Activated naive CD4-positive, alpha-beta T cell treated with anti-CD3 and anti-CD28 coated beads, Interleukin-2, amount 10 ng/mL, durations not matched to agents 7 days and 5 days (primary cell): ENCODE measurements at places on chromosomes 6 and 20.

DNA sequence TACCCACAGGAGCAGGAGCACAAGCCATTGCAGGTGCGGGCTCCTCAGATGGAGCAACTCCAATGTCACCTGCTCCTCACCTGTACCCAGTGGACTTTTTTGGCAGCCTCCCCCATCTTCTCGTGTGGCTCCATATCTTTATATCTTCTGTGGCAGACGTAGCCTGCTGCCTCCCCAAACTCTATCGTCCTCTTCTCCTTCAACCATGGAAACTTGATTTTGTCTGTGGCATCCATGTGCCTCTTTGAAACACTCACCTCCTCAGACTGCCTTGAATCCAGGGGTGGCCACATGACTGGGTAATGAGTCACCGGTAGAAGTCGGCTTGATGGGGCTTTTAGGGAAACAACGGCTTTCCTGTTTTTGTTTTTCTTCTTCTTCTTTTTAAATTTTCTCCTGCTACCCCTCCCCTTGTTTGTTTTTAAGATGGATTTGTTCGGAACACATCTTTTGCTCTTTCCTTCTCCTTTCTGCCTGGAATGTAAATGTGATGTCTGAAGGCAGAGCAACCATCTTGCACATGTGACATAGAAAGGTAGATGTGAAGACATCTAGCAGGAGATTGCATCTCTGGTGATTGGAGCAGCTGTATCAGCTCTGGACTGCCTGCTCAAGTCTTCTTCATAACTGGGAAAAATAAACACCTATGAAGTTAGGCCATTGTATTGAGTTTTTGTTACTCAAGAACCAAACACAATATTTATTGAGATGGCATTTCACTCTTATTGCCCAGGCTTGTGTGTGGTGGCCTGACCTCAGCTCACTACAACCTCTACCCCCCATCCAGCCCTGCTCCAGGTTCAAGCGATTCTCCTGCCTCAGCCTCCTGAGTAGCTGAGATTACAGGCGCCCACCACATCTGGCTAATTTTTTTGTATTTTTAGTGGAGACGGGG lies 69.9 kb upstream of the DDR1 start:
- peak; percentile 58 for DNase-seq

DNA sequence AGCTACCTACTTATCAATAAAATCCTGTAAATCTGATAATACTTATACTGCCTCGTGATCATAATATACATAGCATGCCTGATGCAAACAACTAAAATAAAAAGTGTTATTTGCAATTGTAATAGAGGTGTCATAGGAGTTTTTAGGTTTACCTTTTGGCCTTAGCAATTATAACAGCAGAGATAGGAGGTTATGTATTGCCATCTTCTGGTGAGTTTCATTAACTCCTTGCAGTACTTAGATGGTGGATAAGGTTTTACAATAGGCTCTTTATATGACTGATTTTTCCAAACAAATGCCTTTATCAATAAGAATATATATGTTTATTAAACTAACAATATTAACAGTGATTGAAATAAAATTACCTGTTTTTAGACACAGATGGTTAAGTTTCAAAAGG lies 27.8 kb upstream of the MYCT1 start:
- no peak for DNase-seq

DNA sequence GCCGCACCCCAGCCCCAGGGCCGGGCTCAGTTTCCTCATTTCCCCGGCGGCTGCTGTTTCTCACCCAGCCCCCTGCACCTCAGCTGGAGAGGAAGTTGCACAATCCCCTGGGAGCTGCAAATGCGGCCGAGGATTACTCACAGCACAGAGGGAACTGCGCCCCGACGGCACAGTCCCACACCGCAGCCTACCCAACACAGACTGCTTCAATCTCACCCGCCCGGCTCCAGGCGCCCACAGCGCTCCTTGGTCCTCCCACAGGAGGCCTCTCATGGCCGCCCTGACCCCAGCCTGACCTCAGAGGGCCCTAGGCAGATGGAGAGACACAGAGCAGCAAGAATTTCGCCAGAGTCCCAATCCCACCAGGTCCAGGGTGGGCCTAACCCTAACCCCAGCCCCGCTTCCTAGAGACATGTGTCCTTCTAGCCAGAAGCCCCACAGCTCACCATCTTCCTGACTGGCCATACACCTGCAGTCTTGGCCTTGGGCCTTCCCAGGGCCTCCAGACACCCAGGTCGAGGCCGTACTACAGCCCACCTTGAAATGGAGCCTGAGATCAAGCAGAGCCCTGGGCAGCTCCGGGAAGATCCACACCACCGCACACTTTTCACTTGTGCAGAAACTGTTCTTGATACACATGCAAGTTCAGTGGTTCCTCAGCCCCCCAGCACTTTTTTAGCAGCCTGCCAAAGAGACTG lies 11.7 kb downstream of the TFEB start:
- no peak for DNase-seq

- no peak for DNase-seq
These were observed 76.6 kb upstream of the DOK5 start for GRCh38 chr20:54398814-54399213.

GRCh38 chr6:130934848-130935585 lies 107.8 kb downstream of the SMLR1 start:
- no peak for DNase-seq

- no peak for DNase-seq
These were observed 68.8 kb upstream of the IYD start for GRCh38 chr6:150299873-150300485.

- no peak for DNase-seq
These were observed 232.0 kb downstream of the IBTK start for GRCh38 chr6:82015526-82015925.

DNA sequence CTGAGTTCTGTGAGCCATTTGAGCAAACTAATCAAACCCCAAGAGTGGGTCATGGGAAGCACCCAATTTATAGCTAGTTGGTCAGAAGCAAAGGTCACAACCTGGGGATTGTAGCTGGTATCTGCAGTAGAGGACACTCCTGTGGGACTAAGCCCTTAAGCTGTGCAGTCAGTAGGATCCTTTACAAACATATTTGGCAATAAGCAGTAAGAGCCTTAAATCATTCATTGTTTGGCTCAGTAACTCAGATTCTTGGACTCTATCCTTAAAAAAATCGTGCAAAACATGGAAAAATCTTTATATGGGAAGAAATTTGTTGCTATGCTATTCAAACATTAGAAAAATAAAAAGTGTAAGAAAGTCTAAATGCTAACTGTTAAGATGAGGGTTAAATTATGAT lies 29.9 kb downstream of the FRK start:
- no peak for DNase-seq

- DNase-seq, result no peak
These were observed 44.3 kb downstream of the OR2B2 start for GRCh38 chr6:27867945-27868300.

DNA sequence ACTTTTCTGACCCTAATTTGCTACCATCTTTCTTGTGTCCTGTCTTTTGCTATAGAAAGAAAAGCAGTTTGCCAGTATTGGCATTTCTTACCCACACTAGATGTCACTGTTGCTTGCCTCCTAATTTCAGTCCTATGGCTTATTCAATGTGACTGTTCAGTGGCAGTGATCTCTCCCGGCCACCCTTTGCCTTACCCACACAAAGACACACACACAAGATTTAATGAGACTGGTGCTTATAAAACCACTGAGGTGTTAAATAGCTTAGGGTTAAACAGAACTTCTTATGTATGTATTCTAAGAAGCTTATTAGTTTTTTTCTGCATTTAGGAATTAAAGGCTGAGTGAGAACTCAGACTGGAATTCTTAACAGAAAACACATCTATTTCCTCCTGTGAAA lies 233.6 kb upstream of the ASCC3 start:
- no peak for DNase-seq

DNA sequence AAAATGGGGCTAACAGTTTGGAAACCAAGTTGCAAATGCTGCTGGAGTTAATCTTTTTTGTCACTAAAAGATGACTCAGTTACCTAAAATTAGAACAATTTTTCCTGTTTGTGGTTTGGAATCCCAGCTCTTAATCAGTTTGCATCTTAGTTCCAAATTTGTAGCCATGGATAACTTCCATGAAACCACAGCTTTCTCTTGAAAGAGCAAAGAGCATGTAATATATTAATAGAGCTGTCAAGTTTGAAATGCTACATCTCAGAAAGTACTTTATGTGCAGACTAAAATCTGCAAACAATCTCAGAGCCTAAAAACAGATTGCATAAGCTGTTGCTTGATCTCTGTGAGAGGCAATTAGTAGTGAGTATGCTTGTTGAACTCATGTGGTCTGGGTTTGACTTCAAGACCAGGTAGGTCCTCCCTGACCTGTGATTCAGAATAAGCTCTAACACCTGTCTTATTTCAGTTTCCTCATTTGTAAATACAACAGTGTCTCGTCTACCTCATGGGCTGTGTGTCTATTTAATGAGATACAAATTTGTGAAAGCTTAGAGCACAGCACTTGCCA lies 23.5 kb downstream of the DHX35 start:
- DNase-seq, result no peak

DNA sequence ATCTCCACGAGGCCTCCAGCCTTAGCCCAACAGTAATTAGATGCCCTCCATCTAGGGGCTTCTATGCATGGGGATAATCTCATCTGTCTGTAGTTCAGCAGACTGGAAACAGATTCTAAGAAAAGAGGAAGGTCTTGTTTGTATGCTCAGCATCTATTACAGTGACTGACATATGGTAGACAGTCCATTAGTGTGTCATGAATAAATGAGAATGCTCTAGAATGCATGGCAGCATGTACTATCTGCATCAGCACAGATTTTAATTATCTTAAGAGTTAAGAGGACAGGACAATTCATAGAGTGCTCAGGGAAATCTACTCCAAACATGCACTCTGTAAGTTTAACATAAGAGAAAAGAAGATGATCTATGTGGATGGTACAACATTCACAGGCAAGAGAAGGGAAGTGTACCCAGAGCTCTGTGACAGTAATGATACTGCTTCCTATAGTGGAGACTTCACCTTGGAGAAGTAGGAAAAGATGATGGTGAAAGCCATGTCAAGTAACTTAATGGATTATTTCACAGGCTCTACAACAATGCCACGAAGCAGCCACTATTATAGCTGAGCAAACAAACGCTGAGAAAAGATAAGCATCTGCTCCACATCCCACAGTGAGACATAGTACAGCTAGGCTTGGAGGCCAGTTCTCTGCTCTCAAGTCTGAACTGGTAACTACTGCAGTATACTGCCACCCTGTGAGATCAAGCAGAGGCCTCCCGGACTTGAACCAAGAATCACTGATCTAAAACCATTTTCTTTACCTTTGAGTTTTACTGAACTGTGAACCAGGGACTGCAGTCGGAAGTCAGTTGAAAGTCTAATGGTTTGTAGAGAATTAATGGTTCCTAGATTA lies 309.2 kb upstream of the SPTLC3 start:
- DNase-seq, result no peak

- DNase-seq, result peak; percentile 71
These were observed 637 bp upstream of the HIVEP2 start for GRCh38 chr6:142945446-142946180.

- DNase-seq, result no peak
These were observed 222.9 kb downstream of the PREX1 start for GRCh38 chr20:48604936-48605335.

GRCh38 chr6:9593554-9593953 lies 821.3 kb downstream of the TFAP2A start:
- DNase-seq, result no peak

DNA sequence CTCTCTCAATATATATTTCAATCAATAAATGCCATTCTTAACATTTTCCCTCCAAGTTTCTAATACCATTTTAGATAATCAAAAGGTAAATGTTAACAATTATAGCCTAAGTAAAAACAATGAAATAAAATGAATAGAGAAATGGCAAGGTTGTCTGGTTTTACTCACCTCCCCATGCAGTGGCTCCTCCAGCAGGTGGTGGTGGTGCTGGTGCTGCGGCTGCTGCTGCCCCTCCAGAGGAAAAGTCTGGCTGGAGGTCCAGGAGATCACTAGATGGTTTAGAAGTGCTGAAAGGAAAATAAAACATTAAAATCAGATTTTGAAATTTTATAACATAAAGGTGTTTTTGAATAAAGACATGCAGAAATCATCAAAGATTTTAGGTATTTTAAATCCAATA lies 93.2 kb downstream of the PRSS35 start:
- no peak for DNase-seq

DNA sequence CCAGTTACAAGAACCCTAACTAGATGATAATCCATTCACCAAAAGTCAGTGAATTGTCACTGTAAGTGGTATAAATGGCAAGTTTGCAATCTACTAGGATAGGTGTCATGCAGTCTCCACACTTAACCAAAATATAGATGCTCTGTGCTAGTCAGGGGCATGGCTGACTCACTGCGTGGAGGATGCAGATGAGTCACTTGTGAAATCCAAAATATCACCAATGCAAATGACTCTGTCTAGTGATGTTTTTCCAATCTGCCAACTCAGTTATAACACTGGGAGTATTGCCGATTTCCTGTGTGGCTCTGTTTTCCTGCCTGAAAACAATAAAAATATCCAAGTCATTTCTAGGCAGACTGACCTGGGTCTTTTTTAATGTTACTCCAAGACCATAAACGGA lies 47.8 kb upstream of the NRSN1 start:
- DNase-seq, result no peak

DNA sequence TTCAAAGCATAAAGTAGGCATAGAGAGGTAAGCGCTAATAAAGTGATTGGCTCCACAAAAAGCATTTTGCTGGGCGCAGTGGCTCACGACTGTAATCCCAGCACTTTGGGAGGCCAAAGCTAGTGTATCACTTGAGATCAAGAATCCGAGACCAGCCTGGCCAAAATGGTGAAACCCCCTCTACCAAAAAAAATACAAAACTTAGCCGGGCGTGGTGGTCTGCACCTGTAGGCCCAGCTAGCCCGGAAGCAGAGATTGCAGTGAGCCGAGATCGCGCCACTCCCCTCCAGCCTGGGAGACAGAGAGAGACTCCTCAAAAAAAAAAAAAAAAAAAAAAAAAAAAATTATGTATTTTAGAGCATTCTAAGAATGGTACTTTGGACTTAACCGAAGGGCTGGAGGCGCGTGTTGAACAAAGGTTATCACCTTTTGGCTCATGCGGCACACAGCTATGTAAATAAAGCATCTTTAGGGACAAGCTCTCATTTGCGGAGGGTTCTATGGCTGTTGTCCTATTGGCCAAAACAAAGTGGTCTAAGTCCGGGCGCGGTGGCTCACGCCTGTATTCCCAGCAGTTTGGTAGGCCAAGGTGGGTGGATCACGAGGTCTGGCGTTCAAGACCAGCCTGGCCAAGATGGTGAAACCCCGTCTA lies 17.4 kb downstream of the HFE start:
- DNase-seq, result peak; percentile 57

DNA sequence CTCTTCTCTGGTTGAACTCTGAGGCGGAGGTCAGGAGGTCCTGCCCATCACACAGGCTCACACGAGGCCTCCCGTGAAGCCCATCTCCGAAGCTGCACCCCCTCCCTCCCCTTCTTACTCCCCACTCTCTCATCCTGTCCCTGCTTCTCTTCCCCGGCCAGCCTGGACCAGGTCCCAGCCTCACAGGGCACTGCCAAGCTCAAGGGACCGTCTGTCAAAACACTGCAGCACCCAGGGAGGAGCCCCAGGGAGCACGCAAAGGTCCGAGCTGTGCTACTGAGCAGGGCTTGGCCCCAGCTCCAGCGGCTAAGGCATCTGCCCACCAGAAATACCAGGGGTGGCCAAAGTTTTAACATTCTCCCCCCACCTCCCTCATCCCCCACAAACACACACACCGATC lies 70.0 kb downstream of the PSMG4 start:
- DNase-seq, result no peak

GRCh38 chr20:11375335-11375734 lies 542.4 kb upstream of the BTBD3 start:
- DNase-seq, result no peak

GRCh38 chr6:110485491-110485890 lies 9.1 kb upstream of the SLC22A16 start:
- DNase-seq, result no peak
